NCI-H1092 (cell line): ENCODE measurements at places on chromosomes 13 and 19.

- no peak for DNase-seq
These were observed 2.6 kb downstream of the FAM187B start for GRCh38 chr19:35225951-35226350.

DNA sequence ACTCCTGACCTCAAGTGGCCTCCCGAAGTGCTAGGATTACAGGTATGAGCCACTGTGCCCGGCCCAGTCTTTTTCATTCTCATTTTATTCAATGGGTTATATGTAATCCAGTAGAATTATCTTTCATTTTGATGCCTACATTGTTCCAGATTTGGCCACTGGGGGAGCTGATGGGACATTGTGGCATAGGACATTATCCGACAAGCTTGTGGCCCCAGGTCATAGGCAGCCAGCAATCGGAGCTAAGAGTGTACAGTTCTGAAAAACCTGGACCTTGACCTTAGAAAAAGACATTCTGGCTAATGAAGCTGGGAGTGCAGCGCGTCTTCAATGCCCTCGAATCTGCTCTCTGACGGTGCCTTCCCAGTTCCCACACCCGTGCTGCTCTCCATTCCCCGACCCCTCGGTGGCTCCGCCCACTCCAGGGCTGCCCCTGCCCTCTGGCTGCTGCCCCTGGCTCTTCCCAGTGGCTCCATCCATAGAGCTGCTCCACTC lies 108.7 kb downstream of the TEX29 start:
- DNase-seq, result peak; percentile 48

- DNase-seq, result no peak
These were observed 1.8 kb upstream of the CD37 start for GRCh38 chr19:49333418-49333805.

DNA sequence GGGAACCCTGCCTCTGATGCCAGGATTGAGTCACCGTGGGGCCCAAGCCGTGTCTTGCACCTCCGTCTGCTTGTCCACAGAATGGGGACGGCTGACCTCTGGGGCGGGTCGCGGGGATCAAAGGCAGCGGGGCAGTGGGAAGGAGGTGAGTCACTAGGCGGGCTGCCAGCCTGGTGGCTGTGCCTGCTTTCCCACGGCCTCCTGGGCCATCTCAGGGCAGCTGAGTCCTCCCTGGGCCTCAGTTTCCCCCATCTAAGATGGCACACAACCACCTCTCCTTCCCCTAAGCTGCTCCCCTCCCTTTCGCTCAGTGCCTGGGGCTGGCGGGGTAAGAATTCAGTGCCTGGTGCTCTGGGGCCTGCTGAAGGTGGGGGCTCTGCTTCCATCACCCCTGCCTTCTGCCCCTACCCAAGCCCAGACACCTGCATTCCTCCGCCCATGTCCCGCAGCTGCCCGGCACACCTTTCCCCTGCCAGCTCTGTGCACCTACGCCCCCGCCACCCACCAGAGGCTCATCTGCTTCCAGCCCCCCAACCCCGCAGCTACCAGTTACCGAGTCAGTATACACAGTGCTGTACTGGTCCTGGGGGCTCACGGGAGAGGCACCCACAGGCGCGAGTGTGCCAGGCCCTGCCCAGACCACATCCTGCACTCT lies 3.5 kb downstream of the MKNK2 start:
- no peak for DNase-seq

DNA sequence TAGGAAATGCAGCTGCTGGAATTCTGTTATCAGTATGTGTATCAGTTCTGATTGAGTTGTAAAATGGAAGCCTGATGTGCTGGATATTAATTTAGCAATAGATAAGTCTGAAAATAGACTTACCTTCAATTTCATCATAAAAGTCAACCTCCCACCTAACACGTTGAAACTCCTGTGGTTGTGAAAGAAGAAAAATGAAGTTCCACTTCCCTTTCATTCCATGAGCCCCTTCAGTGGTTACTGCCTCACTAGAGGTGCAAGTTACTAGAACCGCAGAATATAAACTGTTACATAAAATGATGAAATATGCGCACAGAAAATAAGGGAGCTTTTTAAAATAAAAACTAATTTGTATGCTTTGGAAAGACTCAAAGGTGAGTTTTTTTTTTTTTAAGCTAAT lies 249.2 kb downstream of the SHISA2 start:
- no peak for DNase-seq
